ENCODE measurements at places on chromosomes 13 and 19. TPM values are rescaled to one million over a fixed set of nuclear protein-coding genes. Genes with fewer than 3 reads are reported as not detected.
A peak's percentile ranks its signal among the peaks of the same experiment; 100 is the strongest.

GRCh38 chr19:19866611-19867248 is 1.0 kb downstream of the ZNF253 start:
- peak overlapping the region; percentile 98 for H3K4me3 ChIP-seq
- peaks cover 27% of the 10 kb centered on the region for H3K4me1 ChIP-seq
- DNase-seq = peak; percentile 67

SIGLEC12 gene
- not detected for total RNA-seq

VSTM2B gene
- not detected for total RNA-seq

GRCh38 chr19:1584500-1585242 is 8.0 kb downstream of the MBD3 start:
- H3K36me3 ChIP-seq = no peaks in the 10 kb centered on the region
- no peak for DNase-seq
- no peaks in the 10 kb centered on the region for H3K27me3 ChIP-seq
- H3K4me3 ChIP-seq = no peak overlapping the region

RXFP2 gene
- not detected for total RNA-seq

GRCh38 chr13:111043575-111043982 is 71.5 kb upstream of the ARHGEF7 start:
- peaks cover 24% of the 10 kb centered on the region for H3K27me3 ChIP-seq
- H3K4me3 ChIP-seq = no peak overlapping the region
- H3K4me1 ChIP-seq = peaks cover 8% of the 10 kb centered on the region
- DNase-seq = no peak
- no peak overlapping the region for H3K27ac ChIP-seq

GRCh38 chr19:45976178-45976577 is 2.5 kb upstream of the NOVA2 start:
- H3K27me3 ChIP-seq = peaks cover 40% of the 10 kb centered on the region
- no peak overlapping the region for H3K4me3 ChIP-seq
- DNase-seq = no peak
- peaks cover 12% of the 10 kb centered on the region for H3K4me1 ChIP-seq

EBI3 gene
- total RNA-seq = 131 TPM

TMEM86B gene
- 8.3 TPM for total RNA-seq

- no peaks in the 10 kb centered on the region for H3K27me3 ChIP-seq
- peak; percentile 92 for DNase-seq
- peak overlapping the region; percentile 85 for H3K4me3 ChIP-seq
- H3K36me3 ChIP-seq = peaks cover 24% of the 10 kb centered on the region
Observed at GRCh38 chr19:41327576-41328156, 17.7 kb downstream of the CCDC97 start.

GRCh38 chr13:48641404-48641803 is 12.3 kb upstream of the CYSLTR2 start:
- H3K4me3 ChIP-seq = no peak overlapping the region
- DNase-seq = no peak
- H3K27me3 ChIP-seq = peaks cover 12% of the 10 kb centered on the region

- no peaks in the 10 kb centered on the region for H3K27me3 ChIP-seq
- DNase-seq = no peak
- H3K4me1 ChIP-seq = peaks cover 78% of the 10 kb centered on the region
- peak overlapping the region; percentile 100 for H3K4me3 ChIP-seq
- peak overlapping the region; percentile 99 for H3K27ac ChIP-seq
Observed at GRCh38 chr19:55255618-55256423, 3.0 kb downstream of the PPP6R1 start.

- peak overlapping the region; percentile 85 for H3K27ac ChIP-seq
- H3K27me3 ChIP-seq = no peaks in the 10 kb centered on the region
- H3K36me3 ChIP-seq = no peaks in the 10 kb centered on the region
- peak overlapping the region; percentile 87 for H3K4me3 ChIP-seq
Observed at GRCh38 chr19:54186934-54187381, 2.4 kb downstream of the MBOAT7 start.

Measured in natural killer cell treated with Interleukin-12 subunit alpha and Interleukin-12 subunit beta and Interleukin-15 and Interleukin-18, amount 100 ng/mL, for 72 hours (primary cell).